ENCODE measurements at places on chromosomes 11 and 22.

GRCh38 chr11:47186700-47187695 lies 764 bp upstream of the PACSIN3 start:
- DNase-seq: no peak

- no peak for DNase-seq
Observed at GRCh38 chr11:128824191-128825049, 42.7 kb downstream of the KCNJ1 start.

DNA sequence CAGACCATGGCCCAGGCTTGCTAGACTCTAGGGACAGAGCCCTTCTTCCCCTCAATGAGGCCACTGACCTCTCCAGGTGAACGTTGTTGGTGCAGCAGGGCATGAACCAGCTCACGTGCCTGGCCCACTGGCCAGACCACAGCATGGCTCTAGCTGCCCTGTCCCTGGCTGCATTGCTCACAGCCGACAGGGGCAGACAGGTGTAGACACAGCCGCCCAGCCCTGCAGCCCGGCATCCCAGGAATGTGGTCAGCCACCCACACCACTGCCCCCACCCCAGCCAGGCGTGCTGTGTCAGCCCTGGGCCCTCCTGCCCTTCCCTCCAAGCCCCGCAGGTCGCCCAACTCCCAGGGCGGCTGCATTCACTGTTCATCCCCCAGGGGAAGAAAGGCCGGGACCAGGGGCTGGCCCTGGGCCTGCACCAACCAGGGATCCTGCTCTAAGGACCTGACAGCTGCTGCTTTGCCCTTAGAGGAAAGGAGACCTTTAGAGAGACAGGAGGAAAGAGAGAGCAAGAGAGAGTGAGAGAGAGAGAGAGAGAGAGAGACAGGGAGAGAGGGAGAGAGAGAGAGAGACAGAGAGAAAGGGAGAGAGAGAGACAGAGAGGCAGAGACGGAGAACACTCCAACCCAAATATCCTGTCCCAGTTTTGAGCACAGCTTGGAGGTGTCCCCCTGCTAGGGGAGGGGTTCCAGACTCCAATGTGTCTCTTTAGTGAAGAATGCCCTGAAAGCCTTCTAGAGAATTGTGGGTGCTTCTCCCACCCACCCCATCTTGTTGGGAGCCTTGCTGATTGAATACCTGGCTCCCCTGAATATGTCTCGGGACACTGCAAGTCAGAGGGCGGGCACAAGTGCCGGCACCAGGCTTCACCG lies 44.2 kb upstream of the LINC01488 start:
- DNase-seq: no peak

DNA sequence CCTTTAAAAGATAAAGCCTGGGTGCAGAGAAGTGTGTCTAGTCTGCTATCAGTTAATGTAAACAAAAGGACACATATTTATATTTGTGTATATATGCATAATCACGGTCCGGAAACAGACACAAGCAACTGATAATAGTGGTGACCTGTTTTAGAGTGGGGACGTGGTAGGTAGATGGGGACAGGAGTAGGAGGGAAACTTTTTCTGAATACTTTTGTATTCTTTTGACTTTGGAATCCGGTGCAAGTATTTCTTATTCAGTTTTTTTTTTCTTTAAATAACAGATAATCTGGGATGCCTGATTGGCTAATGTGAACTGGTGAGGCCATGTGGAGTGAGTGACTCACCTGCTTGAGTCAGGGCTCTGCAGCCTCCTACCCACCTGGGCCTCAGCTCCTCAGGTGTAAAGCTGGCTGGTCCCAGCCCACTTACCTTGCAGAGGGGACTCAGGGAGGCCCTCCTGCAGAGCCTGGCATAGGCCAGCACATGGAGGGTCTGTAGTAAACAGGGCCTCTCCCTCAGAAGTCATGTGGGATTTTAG lies 15.3 kb downstream of the MICAL2 start:
- no peak for DNase-seq

DNA sequence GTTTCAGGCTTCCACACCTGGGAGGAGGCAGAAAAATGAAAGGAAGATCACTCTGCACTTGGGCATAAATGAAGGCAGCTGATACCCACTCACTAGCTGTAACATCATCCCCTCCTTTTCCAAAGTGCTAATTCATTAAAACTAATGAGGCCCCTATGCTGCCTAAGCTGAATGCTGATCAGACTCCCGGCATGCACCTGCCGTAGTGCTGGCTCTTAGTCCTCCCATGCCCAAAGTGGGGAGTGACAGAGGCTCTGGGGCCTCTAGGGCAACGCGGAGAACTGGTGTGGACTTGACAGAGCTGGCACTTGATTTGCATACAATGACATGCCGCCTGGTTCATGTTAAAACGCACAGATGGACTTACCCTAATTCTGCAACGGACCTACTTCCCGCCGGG lies 96.5 kb upstream of the NCAM1 start:
- no peak for DNase-seq

GRCh38 chr11:21556926-21557325 lies 636.0 kb upstream of the ANO5 start:
- no peak for DNase-seq

DNA sequence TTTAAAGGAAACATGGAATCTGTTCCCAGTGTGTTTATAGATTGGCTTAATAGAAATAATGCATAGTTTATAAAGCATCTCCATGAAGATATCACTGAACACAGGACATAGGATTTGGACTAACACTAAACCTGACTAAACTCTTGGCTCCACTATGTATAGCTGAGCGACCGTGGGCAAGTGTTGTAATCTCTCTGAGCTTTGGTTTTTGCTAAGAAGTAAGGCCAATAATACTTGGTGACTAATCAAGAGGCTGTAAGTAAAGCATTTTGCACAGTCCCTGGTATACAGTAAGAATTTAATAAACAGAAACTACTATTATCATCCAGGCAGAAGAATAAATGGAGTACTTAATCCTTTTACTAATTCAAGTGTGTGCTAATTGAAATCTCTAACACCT lies 125.5 kb upstream of the MTMR2 start:
- DNase-seq: no peak

- no peak for DNase-seq
Observed at GRCh38 chr11:8178297-8178696, 9.5 kb upstream of the RIC3 start.

- DNase-seq: no peak
Observed at GRCh38 chr11:47973173-47973572, 7.2 kb upstream of the PTPRJ start.

- peak; percentile 39 for DNase-seq
Observed at GRCh38 chr11:64566042-64566914, 24.7 kb upstream of the SLC22A12 start.

DNA sequence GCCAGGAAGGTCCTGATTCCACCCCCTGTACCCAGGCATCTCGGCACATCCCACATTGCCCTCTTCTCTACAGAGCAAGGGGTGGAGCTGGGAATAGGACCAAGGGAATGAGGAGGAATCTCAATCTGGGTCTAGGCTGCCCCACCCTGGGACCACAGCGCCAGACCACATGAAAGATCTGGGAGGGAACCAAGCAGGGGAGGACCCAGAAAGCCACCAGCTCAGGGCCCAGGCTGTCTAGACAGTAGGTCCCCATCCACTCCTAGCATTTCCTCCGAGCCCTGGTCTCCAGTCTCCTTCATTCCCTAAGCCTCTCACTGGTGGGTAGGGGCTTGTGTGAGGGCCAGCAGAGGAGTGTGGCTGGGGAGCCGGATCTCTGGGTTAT lies 11.6 kb downstream of the PHLDB1 start:
- DNase-seq: peak; percentile 76

DNA sequence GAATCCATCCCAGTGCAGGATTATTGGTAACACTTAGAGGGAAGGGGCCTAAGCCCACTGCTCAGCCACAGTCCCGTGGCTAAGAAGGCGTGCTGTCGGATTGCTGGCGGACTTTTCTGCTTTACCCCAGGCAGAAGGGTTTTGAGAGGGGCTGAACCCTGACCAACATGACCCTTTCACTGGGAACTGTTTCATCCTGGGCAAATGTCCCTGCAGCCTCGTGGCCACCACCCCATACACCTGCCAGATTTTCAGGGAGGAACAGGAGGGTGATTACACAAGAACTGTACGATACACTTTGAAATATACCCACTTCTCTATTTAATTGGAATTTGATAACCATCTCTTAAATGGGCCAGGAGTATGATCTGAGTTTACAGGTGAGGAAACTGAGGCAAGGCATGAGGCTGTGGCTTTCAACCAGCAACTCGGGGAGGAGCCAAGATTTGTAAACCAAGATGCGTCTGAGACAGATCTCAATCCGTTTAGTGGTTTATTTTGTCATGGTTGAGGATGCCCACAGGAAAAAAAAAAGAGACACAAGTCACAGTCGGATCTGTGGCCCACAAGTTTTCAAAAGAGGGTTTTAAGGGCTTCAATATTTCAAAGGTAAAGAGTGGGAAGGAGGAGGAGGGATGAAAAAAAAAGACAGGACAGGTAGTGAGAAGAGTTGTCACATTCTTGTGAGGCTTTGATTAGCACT lies 6.1 kb upstream of the APOL3 start:
- no peak for DNase-seq

- peak; percentile 88 for DNase-seq
Observed at GRCh38 chr22:31055635-31056159, 25.4 kb upstream of the SMTN start.

DNA sequence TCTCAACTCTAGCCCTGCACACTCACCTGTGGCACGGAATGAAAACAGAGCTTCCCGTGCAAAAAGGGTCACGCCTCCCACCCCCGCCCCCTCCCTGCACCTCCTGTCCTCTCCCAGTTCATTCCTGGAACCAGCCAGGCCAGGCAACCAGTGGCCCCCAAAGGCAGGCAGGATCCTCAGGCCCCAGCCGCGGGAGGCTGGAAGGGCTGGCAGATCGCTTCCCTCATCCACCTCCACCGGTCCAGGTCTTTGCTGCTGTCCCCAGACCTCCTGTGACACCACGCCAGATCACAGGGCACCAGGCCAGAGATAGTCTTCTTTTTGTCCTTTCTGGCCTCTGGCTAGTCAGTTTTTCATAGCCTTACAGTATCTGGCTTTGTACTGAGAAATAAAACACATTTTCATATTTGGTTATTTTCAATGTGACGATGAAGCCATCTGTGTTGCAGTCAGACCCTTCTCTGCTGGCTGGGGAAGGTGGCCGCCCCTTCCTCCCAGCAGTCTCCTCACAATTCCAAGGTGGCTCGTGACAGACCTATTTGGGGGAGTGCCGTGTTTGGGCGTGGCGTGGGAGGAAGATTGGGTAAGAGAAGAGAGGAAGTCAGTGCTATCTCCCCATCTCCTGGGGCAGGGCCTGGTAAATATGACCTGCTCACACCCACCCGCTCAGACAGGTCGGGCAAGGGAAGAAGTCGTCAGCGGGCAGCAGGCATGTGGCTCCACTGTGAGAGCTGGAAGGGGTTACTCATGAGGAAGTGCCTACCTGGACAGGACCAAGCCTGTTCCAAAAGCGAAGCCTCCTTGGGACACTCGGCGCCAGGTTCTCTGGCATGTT lies 9.1 kb downstream of the SSH3 start:
- no peak for DNase-seq

- DNase-seq: no peak
Observed at GRCh38 chr22:46769706-46770105, 7.3 kb downstream of the TBC1D22A start.

DNA sequence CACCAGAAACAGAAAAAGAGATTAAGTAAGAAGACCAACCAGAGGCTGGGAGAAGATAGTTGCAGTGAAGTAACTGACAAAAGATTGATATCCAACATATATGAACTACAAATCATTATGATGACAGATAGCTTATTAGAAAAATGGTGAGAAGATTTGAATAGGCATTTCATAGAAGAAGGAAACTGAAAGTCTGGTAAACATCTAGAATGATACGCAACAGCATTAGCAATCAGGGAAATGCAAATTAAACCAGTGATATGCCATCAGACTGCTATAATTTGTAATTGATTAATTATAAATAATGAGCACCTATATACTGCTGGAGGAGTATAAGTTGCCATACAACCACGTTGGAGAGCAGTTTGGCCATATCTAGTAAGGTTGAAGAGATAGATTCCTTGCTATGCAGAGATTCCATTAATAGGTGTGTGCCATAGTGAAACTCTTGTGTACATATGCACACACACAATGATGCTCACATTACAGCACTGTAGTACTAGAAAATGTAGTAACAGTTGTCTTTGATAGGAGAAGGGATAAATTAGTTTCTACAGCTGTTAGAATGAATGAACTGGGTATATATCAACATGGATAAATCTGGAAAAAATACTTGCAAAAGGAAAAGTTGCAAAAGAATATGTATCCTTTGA lies 20.5 kb downstream of the RNF169 start:
- DNase-seq: no peak

GRCh38 chr22:42639541-42640241 lies 710 bp downstream of the ATP5MGL start:
- no peak for DNase-seq

GRCh38 chr11:9280655-9281301 lies 15.6 kb upstream of the DENND5A start:
- DNase-seq: no peak

- no peak for DNase-seq
Observed at GRCh38 chr11:6389905-6390717, at the start of gene SMPD1. Gene SMPD1 (plus strand): TSS chr11:6390474. CDS start chr11:6390599, 125 bp downstream.

DNA sequence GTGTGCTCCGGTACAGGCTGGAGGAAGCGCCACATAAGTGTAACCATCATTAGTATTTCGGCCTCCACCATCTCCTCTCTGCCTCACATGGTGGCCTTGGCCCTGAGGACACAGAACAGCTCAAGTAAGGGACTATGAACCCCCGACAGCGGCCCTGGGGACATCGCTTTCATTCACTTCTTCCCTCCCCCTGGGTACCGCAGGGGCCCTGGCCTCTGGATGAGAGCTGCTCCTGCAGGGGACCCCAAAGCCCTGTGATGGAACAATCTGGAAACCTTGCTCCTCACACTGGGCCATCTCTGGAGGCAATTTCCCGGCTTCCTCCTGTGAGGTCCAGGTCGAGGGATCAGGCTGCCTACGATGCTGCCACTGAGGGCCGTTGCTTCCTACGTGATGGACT lies 565.5 kb downstream of the BRD1 start:
- no peak for DNase-seq

GRCh38 chr11:17531071-17531600 lies 13.1 kb downstream of the USH1C start:
- DNase-seq: no peak

GRCh38 chr11:63762654-63763495 lies 5.7 kb downstream of the ZFTA start:
- no peak for DNase-seq

GRCh38 chr11:110077831-110078325 lies 15.3 kb upstream of the ZC3H12C start:
- peak; percentile 47 for DNase-seq

- DNase-seq: peak; percentile 59
Observed at GRCh38 chr11:69636512-69637197, 4.3 kb upstream of the CCND1 start.

DNA sequence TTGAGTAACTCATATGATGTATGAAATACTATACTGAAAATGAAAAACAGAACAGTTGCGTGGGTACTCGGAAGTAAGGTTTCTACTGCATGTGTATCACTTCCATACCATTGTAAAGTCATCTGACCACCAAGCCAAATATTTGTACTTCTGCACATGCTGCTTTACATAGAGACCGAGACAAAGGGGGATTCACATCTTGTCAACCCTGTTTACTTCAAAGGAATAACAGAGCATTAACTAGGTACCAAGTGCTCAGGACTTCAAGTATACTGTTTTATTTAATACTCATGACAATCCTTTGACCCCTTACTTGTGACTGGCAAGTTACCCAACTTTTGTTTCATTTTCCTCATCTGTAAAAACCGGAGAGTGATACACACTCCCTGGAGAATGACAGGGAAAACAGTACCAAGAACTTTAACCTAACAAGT lies 9.9 kb downstream of the MAPK1 start:
- no peak for DNase-seq

Data from GM04503 (cell line).